ENCODE measurements at places on chromosomes 11 and 22.

- DNase-seq, result no peak
Measured at GRCh38 chr11:45537614-45538013, 127.8 kb downstream of the CHST1 start.

GRCh38 chr11:92125321-92125720 is 99.3 kb upstream of the FAT3 start:
- DNase-seq, result no peak

DNA sequence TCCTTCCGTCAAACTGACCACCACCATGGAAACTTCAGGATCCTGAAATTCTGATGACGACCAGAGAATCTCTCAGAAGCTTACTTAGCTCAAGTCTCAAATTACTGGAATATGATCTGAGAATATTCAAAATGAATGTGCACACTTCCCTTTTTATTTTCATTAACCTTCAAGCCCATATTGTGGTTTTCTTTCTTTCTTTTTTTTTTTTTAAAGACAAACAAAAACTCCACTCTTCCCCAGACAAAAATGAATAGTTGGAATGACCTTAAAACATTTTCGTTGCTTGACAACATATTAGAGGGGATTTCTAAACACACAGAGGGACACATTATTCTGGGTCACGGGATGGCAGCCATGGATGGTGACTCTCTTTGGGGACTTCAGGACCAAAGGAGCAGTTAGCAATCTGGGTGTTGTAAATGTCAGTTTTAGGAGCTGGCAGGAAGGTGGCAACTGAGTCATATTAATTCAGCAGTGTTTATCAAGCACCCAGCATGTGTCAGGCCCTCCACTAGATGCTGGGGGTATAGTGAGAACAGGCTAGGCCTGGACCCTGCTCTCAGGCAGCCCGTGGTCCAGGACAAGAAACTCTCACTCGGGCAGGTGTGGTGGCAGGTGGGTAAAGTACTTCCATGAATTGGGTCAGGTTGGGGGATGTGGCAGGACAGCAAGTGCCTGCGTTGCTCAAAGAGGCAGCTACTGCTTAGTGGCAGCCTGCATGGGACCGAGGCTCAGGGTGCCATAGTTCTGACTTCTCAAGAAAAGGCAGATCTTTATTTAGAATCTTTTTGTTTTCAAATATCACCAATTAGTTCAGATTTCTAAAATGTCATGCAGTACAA is 126.1 kb downstream of the HIPK3 start:
- DNase-seq, result no peak

DNA sequence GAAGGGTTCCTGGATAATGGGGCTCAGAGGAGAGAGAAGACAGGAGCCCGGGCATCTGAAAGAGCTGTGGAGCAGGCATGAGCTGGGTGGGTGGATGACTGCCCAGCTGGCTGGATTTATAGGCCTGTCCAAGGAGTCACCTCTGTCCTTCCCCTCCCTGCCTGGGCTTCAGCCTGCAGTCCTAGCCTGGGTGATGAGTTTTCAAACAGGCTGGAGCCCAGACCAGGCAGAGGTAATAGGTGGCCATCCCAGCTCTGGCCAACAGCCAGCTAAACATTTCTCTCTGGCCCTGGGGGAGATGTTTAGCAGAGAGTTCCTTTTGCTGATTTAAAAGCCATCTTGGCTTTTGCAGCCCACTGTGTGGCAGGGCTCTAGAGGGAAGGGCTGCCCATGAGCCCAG is 5.4 kb downstream of the C11orf96 start:
- no peak for DNase-seq

DNA sequence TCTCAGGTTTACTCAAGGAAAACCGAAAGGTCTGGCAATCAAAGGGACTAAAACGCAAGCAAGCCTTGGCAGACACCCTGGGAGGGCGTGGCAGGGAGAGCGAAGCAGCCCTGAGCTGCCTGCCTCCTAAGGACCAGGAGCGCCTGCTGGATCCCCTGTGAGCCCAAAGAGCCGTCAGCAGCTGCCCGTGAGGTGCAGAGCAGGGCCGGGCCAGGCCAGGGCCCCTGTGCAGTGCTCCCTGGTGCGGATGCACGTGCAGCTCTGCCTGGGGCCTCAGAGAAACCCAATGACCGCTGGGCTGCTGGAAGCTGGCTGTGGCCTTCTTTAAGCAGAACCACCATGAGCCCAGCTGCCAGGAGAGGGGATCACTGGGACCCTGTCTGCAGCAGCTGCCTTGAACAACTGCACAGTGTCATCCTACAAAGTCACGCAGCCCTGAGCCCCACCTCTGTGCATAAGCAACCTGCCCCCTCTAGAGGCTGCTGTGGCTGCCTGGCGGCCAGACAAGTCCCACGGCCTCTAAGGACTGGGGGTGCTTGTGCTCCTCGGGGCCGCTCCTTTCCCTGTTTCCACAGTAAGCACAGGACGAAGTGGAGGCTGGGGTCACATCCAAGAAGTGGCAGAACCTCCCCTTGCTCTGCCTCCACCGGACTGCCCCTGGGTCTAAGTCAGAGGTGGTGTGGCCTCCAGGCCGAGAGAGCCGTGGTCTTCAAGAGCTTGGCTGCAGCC is 29.1 kb upstream of the COMT start:
- DNase-seq, result no peak

GRCh38 chr22:18048441-18048898 is 24.1 kb upstream of the MICAL3 start:
- no peak for DNase-seq

GRCh38 chr11:86147004-86147403 is 78.1 kb upstream of the PICALM start:
- no peak for DNase-seq

DNA sequence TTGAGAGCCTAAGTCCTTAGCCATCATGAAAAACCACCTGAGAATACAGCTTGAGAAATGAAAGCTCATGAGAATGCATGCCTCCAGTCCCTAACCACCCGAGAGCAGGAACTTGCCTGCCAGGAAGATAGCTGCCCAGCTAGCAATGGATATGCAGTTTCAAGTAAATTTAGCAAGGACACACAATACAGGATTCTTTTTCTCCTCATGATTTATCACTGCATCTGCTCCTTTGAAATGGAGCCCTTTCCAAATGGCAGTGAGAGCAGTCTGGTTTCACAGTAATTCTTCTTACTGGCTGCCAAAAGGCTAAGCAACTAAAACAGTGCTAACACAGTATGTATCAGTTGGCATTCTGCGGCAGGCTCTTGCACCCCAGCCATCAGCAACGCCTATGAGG is 109.9 kb downstream of the MICAL3 start:
- no peak for DNase-seq

DNA sequence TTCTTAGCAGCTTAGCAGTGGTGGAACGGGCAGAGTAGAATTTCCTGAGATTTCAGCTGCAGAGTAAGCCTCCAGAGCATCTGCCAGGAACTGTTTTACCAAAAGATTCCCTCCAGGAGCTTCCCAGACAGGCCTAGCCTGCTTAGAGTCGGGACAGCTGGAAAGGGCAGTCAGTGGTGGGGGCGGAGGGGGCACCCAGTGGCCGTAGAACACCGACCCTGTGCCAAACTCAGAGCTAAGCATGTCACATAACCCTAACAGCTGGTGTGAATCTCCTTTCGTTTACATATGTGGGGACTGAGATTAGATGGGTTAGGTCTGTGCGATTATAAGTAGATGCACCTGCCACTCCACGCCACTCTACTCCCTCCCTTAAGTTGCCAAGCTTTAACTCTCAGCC is 80.0 kb upstream of the CRTAM start:
- DNase-seq, result no peak

GRCh38 chr22:20610243-20610686 is 102.9 kb downstream of the MED15 start:
- DNase-seq, result no peak

DNA sequence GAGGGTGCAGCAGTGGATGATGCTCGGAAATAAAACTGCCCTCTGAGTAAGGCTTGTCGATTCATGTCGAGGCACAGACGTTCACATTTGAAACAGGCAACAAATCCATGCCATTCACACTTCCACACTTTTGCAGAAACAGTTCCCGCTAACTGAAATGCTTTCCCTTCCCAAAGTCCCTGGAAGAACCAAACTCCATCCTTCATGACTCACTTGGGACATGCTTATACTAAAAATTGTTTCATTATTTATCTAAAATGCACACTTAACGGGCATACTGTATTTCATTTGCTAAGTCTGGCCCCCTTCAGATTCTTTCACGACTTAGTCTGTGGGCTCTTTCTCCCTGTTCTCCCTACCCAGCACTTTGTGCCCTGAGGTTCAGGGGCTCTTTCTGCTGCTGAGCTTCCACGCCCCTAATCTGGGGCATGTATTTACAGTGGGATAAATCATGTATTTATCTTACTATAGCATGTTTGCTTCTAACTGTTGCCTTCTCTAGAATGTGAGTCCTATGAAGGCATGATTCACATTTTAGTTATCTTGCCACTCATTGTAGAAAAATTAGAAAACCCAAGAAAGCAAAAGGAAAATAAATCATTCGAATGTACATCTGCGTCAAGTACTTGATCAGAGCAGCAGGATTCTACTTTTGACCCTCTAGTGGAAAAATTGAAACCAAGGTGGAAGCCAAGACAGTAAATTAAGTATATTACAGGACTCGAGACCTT is 12.5 kb downstream of the SCGB1A1 start:
- DNase-seq, result no peak

- DNase-seq, result no peak
Measured at GRCh38 chr11:7677071-7677470, 3.8 kb upstream of the CYB5R2 start.

DNA sequence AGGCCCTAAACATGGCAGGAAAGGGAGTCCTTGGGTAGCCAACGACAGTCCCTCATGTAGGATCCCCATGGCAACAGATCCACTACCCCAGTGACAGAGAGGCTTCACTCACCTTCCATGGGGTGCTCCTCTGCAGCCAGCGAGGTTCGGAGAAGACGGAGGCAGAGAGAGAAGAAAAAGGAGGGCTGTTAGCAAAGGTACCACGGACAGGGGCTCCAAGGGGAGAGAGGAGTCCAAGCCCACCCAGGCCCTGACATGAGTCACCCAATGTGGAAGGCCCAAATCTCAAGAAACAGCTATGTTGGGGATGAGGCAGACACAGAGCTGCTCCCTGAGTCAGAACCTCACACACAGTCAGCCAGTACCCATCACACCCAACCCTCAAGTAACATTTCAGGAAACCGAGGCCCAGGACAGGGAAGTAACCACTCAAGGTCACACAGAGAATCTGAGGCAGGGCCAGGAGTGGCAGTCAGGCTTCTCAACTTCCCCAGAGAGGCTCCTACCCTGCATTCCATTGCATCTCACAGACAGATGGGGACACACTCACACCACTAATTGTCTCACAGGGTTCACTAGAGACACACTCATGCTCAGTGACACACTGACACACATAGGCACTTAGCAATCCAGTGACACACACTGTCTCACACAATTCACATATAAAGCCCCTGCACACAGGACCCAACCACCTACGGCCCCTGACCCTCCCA is 25.2 kb downstream of the NRXN2 start:
- no peak for DNase-seq

- DNase-seq, result no peak
Measured at GRCh38 chr11:25593221-25593620, 738.7 kb upstream of the ANO3 start.

DNA sequence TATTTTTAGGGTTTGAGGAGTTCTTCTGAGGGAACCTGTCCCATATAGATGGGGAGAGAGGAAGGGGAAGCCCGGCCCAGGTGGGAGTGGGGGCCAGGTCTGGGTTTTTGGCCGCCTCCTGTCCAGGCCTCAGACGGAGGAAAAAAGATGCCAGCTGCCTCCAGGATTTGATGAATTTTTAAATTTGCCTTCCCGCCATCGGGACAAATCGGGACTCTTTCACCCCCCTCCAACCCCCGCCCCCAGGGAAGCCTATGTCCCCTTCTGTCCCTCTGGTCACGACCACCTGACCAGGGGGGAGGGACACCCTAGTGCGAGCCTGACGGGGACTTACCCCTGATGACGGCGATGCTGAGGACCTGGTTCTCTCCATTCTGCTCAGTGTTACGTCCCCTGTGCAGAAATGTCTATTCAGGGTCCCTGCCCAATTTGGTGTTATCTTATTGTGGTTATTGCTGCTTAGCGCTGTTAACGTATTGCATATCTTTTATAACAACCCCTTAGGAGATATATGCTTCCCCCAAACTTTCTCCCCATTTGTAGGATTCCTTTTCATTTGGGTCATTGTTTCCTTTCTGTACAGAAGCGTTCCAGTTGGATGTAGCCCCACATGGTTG is 115.9 kb upstream of the GRK3 start:
- no peak for DNase-seq

GRCh38 chr22:37778370-37779009 is 29.2 kb upstream of the GCAT start:
- DNase-seq, result no peak

- DNase-seq, result no peak
Measured at GRCh38 chr22:39592081-39593065, 21.8 kb downstream of the CACNA1I start.

- DNase-seq, result no peak
Measured at GRCh38 chr11:86719781-86720463, 47.5 kb upstream of the ME3 start.

DNA sequence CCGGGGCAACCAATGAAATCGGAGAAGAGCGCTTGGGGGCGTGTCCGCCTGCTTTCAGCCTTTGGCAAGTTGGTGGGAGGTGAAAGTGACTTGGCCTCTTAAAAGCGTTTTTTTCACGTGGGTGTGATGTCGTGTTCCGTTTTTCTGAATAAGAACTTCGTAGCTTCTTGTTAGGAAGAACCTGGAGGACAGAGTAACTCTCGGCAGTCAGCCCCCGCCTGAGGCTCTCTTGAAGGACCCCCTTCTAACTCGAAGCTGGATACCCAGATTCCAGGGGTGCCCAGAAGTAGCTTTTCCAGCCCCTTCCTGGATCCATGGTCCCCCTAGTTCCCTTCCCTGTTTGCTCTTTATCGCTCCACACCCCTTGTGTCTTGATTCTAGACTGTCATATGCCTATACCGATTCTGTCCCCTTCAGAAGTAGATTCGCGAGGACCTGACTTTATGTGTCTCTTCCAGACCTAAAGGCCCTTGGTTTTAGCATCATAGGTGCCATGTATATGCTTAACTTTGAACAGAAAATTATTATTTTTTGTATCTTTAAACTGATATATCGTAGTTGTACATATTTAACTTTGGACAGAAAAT is 915 bp upstream of the OSBP start:
- peak; percentile 62 for DNase-seq

- DNase-seq, result no peak
Measured at GRCh38 chr22:31912407-31912743, 32.0 kb upstream of the YWHAH start.

DNA sequence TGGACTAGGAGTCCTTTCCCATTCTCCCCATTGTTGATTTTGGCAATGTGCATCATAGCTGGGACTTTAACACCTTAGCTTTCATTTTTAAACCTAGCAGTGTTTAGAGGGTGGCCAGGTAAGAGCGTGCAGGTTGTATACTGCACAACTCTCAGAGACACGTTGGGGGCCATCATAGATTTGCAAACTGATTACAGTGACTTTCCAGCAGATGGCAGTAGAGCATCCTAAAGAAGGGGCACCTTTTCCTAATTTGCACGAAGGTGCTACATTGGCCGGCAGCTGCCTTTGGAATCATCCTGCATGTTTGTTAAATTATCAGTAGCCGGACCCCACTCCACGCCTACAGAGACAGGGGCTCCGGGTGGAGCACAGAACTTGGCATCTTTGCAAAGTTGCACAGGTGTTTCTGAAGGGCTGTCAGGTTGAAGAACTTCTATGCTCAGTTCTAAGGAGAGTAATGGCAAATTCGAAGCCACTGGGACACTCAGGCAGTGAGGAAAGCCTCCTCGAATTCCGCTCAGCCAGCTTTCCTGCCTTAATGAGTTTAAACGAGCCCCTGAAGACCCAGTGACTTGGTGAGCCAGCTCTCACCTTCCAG is 7.7 kb downstream of the LHFPL7 start:
- no peak for DNase-seq
